ENCODE measurements at places on chromosomes 1 and 21. TPM values are rescaled to one million over a fixed set of nuclear protein-coding genes. Genes with fewer than 3 reads are reported as not detected.

Gene ITLN2
- not detected for total RNA-seq

Gene MYOG
- 247 TPM for total RNA-seq

Gene PTPRF
- 10.4 TPM for total RNA-seq

Gene SLC9C2
- total RNA-seq: under 0.01 TPM

Gene FAM163A
- total RNA-seq: under 0.01 TPM

All from skeletal muscle tissue (tissue), 5 donors.